ENCODE measurements at places on chromosomes 5 and 9.

DNA sequence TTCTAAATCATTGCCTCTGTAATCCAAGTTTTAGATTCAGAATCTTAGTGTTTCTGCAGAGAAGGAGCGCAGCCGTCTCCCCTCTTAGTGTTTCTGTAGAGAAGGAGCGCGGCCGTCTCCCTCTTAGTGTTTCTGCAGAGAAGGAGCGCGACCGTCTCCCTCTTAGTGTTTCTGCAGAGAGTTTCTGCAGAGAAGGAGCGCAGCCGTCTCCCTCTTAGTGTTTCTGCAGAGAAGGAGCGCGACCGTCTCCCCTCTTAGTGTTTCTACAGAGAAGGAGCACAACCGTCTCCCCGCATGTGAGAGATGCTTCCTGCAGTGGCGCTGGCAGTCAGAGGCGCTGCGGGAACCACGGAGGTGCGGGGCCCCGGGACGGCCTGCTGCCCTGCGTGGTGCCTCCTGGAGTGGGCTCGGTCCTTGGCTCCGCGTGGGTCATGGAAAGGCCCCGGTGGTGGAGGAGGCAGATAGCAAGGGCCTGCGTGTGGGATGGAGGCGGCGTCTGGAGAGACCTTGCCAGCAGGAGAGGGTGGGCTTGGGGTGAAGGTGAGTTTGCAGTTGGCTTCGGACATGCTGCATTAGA is 10.9 kb downstream of the CEP72 start:
- no peak for DNase-seq

DNA sequence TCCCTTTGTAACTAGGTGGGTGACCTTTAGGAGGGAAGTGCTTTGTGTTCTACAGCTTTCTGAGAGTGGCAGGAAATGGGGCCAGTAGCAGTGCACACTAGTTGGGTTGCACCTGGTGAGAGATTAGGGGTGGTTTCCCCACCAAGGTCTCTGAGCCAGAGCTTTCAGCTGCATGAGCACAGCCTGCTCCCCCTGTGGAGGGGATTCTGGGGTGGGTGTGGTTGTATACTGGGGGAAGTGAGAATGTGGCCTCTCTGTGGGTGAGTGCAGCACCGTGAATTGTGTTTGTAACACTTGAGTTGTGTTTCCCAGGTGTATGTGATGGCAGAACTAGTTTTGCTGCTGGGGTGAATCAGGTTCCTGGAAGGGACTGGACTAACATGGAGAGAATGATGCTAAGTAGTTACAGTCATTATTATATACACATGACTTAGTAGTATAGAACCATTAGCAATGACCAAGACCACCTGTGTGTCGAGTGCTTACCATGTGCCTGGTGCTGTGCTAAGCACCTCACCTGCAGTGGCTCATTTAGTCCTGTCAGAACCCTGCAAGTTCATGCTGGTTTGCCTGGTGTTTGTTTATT is 11.8 kb upstream of the CXXC5 start:
- DNase-seq = peak; percentile 23

DNA sequence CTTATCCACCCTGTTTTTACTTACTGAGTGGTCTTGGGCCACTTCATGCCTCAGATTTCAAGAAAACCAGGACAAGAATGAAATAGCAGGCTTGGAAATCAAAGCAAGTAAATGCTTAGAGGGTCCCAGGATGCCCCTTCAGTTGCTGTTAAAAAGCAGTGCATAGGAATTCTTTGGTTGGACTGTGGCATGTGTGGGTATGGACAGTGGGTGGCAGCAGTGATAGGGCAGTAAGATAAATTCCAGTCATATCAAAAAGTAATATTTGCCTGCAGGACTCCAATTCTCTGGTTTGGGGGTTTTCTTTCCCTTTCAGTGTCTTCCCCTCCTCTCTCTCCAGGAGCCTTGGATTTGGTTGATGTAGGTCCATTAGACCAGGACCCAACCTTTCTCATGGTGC is 306.7 kb upstream of the CLINT1 start:
- DNase-seq = no peak

GRCh38 chr5:53364061-53364460 is 116.4 kb upstream of the FST start:
- no peak for DNase-seq

DNA sequence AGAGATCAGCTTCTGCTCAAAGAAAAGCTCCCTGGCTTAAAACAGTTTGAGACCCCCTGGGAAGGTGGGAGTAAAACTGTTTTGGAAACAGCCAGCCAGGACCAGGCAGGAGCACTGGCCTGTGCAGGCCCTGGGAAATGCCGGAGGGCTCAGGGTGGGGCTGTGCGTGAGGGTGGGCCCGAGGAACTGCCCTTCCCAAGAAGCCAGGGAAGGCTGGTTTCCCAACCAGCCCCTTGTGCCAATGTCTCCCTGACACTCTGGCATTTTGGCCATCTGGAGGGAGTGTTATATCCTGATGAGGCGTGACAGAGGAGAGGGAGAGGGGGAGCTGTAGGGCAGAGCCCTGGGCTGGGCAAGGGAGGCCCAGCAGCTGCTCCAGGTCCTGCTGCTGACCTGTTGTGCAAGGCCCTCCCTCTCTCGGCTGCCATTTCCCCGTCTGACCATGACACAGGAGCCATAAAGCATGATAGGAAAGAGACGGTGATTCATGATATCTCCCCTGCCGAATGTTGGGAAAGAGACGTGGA is 16.1 kb downstream of the OLFML2A start:
- DNase-seq = no peak

- DNase-seq = no peak
Observed at GRCh38 chr5:95845391-95845790, 22.9 kb upstream of the GLRX start.

DNA sequence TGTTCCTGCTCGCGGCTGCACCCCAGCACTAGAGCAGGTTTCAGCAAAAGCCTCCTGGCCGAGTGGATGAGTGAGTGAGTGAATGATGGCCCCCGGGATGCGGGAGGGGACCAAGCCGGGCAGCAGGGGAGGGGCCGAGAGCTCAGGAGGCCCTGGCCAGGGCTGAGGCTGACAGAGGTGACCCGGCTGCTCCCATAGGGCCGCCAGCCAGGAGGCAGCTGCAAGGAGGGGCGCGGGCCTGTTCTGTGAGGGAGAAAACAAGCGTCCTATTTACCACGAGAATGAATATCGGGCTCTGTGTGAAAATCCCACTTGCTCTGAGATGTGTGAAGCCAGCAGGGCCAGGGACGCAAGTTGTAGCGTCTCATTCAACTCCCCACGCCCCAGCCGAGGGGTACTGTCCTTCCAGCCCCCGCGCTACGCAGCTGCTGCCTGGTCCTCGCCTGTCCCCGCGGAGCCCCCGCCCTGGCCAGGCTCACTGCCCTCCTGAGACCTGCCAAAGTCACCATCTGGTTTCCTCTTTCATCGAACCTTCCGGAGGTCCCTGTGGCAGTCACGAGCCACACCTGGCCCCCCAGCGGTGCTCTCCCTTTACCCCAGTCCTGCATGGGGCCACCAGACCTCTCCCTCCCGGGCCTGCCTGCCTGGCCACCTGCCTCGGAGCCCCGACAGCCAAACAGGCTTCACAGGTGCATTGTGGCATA is 38.8 kb downstream of the RASGEF1C start:
- DNase-seq = no peak
